ENCODE measurements at places on chromosomes 11 and 22.

DNA sequence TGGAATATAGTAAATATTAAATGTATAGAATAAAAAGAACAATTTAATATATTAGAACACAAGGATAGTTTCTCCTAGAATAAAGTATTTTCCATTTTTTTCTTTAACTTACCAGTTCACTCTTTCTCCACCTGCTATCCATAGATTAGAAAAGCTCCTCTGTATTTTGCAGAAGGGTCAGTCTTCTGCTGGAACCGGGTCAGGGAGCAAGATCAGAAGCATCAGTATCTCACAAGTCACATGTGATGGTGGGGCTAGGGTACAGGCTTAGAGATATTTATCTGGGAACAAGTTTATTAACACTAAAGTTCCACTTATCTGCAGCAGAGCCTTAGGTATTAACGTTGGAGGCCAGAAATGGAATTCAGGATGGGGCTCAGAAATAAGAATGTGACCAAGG, 17.3 kb upstream of the OR52A1 start:
- no peak for DNase-seq

DNA sequence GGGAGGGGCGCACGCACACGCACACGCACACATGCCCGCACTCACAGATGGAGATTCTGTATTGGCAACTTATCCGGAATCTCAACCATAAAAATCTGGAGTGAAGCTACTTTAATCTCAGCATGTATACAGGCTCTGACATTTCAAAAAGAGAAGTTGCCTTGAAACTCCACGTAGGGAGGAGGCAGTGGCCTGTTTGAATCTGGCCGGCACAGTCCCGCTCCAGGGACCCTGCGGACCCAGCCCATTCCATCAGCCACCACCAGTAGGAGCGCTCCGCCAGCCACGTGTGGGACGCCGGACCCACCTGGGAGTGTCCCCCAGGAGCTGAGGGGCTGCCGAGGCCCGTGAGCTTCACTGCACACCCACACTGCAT, 1.9 kb upstream of the SYT8 start:
- DNase-seq, result no peak

DNA sequence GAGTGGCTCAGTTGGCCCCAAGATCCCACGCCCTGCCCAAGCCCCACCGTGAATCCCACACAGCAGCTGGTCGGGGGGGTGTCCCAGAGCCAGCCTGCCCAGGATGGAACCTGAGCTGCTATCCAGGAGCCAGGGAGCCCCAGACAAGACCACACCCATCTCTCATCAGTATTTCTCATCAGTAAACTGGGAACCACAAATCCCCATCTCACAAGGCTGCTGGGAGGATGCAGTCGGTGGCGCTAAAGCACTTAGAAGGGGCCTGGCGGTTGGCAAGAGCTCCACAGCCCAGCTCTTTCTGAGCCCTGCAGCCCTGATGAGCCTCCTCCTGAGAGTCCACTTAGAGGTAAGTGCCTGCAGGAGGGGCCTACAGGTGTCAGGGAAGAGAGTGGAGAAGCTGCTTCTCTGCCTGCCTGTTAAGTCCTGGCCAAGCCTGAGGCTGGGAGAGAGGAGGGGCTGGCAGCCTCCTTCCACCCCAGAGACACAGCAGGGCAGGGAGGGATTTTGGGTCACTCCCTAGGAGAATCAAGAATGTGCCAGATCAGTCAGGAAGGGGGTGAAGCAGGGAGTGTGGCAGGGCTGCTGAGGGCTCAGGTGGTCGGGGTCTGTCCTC, 6.1 kb downstream of the FADS3 start:
- DNase-seq, result no peak

DNA sequence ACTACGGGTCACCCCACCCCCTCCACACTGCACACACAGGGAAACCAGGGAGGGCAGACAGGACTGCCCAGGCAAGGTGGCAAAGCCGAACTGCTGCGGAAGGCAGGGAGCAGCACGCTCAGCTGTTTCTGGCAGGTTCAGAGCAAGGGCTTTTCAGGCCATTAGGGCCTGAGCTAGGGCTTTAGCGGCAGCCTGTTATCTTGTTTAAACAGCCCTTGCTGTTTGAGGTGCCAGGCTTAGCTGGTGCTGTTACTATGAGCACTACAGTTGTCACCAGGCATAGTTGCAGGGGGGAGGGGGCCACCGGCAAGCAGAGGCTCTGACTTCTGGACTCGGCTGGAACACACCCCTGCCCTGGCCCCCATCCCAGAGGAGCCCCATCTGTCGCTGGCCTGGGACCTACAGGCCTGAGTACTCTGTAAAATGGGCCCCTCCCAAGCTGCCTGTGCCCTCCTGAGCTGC, 34.9 kb downstream of the RSPH14 start:
- no peak for DNase-seq

DNA sequence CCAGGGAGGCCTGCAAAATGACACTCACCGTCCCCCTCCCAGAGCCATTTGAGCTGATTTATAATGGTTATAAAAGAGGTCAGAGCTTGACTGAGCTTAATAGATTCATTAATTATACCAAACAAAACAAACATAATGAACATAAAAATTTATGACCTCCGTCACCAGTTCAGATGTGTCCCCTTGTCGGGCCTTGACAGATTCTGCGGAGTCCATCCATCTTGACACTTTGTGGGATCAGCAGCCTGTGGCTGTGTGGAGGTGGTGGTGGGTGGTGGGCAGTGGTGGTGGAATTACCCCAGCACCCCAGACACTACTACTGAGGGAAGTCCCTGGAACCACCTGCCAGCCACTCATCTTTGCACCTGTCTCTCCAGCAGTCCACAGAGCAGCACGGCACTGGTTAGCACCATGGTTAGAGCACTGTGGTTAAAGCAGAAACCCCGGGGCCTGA, 83.5 kb downstream of the DSCAML1 start:
- no peak for DNase-seq

DNA sequence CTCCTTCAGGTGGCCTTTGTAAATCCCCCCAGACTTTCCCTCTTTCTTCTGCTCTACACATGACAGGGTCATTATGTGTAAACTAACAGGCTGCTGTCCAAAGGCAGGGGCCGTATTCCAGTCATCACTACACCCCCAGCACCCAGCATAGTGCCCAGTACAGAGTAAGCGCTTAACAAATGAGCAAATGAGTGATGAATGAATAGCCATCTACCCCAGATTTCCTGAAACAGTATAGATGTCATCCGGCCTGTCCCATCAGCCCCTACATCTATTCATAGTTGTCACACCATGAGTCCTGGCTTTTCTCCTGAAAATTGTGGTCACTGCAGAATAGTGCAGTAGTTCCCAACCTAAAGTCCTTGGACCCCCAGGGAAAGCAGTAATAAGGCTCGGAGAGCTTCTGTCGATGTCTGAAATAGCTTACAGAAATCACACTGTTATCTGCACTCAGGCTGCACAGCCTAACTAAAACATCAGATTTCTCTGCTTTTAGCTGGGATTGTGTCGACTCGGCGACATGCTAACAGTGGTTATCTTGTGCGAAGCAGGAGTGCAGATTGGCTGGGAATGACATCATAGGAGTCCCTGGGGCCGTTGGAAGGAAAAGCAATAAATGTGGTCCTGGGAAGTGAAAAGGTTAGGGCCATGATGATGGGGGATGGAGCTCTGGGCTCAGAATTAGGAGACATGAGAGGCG, 143.8 kb upstream of the NECTIN1 start:
- no peak for DNase-seq

- no peak for DNase-seq
These were observed 298.7 kb upstream of the ZC3H12C start for GRCh38 chr11:109794501-109794900.

GRCh38 chr22:42844756-42845155, 12.3 kb downstream of the ARFGAP3 start:
- no peak for DNase-seq

DNA sequence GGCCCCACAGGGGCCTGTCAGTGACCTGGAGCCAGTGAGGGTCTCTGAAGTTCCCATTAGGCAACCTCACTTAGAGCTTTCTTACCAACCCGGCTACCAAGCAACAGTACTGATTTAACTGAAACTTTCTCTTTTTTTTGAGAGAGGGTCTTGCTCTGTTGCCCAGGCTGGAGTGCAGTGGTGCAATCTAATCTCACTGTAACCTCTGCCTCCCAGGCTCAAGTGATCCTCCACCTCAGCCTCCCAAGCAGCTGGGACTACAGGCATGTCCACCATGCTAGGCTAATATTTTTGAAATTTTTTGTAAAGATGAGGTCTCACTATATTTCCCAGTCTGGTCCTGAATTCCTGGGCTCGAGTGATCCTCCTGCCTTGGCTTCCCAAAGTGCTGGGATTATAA, 42.5 kb downstream of the ARFGAP3 start:
- DNase-seq, result no peak

DNA sequence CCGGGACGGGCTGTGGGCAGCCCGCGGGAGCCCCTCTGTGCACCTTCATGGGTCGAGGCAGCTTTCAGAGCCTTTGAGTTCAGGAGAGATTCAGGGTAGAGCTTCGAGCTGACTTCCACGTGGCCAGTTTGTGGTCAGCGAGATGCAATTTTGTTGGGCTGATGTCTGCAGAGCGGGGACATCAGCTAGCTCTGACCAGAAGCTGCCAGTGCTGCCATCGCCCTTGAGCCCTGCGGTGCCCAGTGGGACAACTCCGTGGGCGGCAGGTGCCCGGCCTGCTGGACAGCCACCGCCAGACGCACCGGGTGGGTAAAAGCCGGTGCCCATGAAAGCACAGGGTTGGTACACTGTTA, 719 bp downstream of the TALDO1 start:
- no peak for DNase-seq

DNA sequence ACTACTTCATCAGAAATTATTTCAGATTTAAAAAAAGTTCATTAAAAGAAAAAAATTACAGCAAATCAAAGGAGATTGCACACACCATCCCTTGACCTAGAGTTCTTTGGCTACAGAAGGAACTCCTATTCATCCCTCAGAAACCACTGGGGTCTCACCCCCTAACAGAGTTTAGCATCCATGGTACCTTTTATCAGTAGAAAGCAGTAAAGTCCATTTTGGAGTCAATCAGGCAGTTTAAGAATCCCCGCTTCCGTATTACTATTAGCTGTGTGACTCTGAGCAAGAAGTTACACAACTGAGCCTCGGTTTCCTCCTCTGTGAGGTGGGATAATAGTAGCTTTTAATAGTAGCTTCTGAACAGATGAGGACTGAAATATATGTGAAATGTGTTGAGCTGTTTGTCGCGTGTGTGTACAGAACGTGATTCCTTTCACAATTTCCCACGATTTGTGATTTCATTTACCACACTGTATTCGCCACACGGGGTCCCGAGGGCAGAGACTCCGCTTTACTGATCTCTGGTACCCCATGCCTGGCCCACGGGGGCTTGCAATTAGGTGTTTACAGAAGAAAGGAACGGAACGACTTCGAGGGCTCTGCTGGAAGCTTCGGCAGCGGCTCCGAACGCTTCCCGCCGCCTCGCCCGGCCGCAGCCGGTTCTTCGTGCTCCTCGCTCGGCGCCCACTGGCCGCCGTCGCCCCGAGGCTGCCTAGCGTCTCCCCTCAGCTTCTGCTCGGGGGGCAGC, 72.5 kb upstream of the ZBED5 start:
- no peak for DNase-seq

DNA sequence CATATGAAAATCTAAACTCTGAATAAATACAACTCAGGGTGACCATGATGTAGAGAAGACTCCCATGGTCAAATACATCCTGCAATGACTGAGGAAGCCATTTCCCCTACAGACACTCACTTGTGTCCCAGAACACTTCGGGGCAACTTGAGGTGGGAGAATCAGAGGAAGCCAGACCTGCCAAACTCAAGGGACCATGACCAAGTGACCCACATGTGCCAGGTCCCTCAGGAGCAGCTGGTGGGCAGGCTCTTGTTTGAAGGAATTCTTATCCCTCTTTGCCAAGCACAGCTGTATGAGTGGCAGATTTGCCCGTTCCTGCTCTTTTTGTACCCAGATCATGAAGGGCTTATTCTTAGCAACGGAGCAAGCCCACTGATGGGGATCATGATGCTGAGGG, 17.8 kb downstream of the SPATA19 start:
- no peak for DNase-seq

- DNase-seq, result no peak
These were observed 133.4 kb downstream of the TEAD1 start for GRCh38 chr11:12807621-12808020.

- DNase-seq, result no peak
These were observed 3.1 kb downstream of the OR56A1 start for GRCh38 chr11:6027501-6027900.

GRCh38 chr11:94746721-94747120, 21.4 kb upstream of the AMOTL1 start:
- DNase-seq, result no peak

GRCh38 chr11:43278193-43278956, 33.4 kb upstream of the API5 start:
- DNase-seq, result no peak

- peak; percentile 19 for DNase-seq
These were observed 16.3 kb downstream of the SDHAF2 start for GRCh38 chr11:61446211-61446651.

- DNase-seq, result no peak
These were observed 1.8 kb downstream of the CHRDL2 start for GRCh38 chr11:74729397-74729796.

GRCh38 chr11:32068134-32068870, 22.6 kb upstream of the RCN1 start:
- no peak for DNase-seq

DNA sequence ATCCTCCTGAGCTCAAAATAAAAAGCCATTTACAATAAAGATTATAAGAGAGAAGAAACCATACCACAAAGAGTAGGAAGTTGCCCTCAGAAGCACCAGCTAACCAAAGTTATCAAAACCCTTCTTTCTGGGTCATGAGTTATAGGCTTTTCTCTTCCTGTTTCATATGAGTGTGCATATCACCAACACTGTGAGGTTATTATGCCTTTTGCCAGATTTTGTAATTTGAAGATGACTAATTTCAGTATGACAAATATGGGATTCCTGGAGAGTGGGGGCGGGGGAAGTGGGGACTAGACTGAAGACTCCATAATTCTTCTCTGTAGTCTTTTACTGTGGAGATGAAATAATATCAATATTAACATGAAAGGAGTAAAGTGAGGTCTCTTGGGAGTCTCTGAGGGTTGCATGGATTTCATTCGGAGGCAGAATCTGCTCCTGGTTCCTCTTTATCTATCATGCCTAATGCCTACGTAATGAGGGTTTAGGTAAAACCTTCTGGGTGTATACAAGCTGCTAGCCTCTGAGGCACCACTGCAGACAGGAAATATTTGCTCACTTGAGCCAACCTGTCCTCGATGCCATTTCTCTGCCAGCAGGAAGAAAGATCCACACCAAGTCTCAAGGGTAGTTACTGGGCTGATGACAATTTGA, 2.1 kb downstream of the LPXN start:
- DNase-seq, result peak; percentile 30

All from central memory CD8-positive, alpha-beta T cell (primary cell).